SJSA1 (cell line): ENCODE measurements at places on chromosomes 3 and 15. TPM values are rescaled to one million over a fixed set of nuclear protein-coding genes. Genes with fewer than 3 reads are reported as not detected.

- peaks cover 32% of the 10 kb centered on the region for H3K4me1 ChIP-seq
- H3K36me3 ChIP-seq = no peaks in the 10 kb centered on the region
- H3K27ac ChIP-seq = peak overlapping the region; percentile 22; the same call in 1 of the 2 replicates
- H3K4me3 ChIP-seq = no peak overlapping the region
Measured at GRCh38 chr15:63523306-63523990, 19.1 kb downstream of the USP3 start.

- H3K4me1 ChIP-seq = no peaks in the 10 kb centered on the region
- no peaks in the 10 kb centered on the region for H3K36me3 ChIP-seq
- no peak overlapping the region for H3K4me3 ChIP-seq
- no peak overlapping the region for H3K27ac ChIP-seq
- H3K27me3 ChIP-seq = no peaks in the 10 kb centered on the region
Measured at GRCh38 chr3:55402886-55403609, 84.1 kb downstream of the WNT5A start.

GRCh38 chr15:83545804-83546511, 98.8 kb downstream of the SH3GL3 start:
- no peaks in the 10 kb centered on the region; the same call in 1 of the 2 replicates for H3K27me3 ChIP-seq
- DNase-seq = no peak
- H3K27ac ChIP-seq = no peak overlapping the region
- H3K4me1 ChIP-seq = no peaks in the 10 kb centered on the region

DNA sequence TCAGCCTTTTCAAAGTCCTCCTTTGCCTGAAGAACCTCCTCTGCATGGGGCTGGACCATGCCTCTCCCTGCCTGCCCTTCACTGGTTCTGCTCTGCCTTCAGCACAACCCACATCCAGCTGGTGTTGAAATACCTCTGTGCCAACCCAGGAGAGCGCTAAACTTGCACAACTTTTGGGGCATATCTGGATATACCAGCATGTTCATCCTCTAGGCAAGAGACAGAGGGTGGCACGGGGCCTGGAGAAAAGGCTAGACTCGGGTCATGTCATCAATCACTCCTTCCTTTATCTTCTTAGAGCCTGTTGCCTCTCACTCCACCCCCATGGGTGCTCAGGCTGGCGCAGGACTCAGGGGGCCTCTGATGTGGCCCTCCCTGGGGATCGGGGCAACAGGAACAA, 4.8 kb downstream of the SEMA4B start:
- no peak overlapping the region for H3K4me3 ChIP-seq
- H3K27ac ChIP-seq = no peak overlapping the region
- H3K36me3 ChIP-seq = peaks cover 5% of the 10 kb centered on the region; the same call in 1 of the 2 replicates
- no peaks in the 10 kb centered on the region for H3K27me3 ChIP-seq

DNA sequence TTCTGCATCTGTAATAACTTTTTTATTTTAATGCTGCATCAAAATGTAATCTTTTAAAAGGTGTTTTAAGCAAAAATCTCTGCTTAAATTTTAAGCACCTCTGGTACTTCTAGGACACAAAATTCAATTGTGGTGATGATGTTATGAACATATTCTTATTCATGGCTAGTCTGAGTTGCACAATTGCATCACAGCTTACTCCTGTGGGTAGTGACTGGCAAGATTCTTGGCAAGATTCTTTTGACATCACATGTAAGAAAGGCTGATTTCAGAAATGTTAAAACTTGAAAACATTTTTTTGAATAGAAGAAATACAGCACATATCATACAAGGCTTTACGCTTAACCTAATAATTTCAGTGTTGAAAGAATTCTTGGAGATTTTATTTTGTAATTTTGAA, 35.7 kb downstream of the IQCH start:
- DNase-seq = no peak
- H3K4me3 ChIP-seq = no peak overlapping the region
- no peaks in the 10 kb centered on the region for H3K36me3 ChIP-seq
- no peaks in the 10 kb centered on the region for H3K4me1 ChIP-seq
- no peak overlapping the region for H3K27ac ChIP-seq

DNA sequence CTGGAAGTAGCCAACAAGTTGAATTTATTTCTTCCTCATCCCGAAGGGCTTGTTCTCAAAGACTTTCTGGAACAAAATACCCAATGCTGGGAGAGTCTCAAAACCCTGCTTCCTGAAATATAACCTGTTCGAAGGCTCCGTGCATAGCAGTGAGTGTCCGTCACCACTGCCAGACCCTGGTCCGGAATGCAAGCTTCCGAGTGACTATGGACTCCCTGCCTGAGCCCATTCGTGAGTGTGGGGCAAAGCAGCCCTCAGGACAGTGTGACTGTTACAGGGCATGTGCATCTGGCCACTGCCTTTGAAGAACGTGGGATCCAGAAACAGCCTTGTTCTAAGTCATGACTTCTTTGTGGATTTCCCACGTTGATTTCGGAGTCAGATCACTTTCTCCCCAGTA, 214.5 kb upstream of the IGF1R start:
- H3K4me1 ChIP-seq = no peaks in the 10 kb centered on the region
- no peaks in the 10 kb centered on the region for H3K36me3 ChIP-seq
- H3K27me3 ChIP-seq = no peaks in the 10 kb centered on the region
- no peak overlapping the region for H3K27ac ChIP-seq
- no peak for DNase-seq

DNA sequence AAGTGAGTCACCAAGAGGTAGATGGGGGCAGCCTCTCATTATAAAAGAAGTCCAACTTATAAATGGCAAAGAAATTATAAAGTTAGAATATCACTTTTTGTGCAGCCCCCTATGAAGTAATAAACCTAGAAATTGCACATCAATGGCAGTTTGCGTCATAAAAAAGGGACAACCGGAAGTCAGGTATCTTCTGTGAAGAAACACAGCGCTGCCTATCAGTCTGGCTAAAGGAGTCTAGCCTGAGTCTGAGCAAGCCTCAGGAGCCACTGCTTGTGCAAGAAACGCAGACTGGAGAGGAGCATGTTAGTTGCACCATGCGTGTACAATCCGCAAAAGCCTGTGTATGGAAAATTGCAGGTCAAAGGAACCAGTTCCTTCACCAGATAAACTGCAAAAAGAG, 178.4 kb downstream of the ARRDC4 start:
- no peaks in the 10 kb centered on the region for H3K4me1 ChIP-seq
- H3K27ac ChIP-seq = no peak overlapping the region
- no peak overlapping the region for H3K4me3 ChIP-seq
- no peaks in the 10 kb centered on the region for H3K36me3 ChIP-seq
- H3K27me3 ChIP-seq = no peaks in the 10 kb centered on the region; the same call in 1 of the 2 replicates

BTD gene
- total RNA-seq = 13.4 and 21.9 TPM in 2 replicates

DNA sequence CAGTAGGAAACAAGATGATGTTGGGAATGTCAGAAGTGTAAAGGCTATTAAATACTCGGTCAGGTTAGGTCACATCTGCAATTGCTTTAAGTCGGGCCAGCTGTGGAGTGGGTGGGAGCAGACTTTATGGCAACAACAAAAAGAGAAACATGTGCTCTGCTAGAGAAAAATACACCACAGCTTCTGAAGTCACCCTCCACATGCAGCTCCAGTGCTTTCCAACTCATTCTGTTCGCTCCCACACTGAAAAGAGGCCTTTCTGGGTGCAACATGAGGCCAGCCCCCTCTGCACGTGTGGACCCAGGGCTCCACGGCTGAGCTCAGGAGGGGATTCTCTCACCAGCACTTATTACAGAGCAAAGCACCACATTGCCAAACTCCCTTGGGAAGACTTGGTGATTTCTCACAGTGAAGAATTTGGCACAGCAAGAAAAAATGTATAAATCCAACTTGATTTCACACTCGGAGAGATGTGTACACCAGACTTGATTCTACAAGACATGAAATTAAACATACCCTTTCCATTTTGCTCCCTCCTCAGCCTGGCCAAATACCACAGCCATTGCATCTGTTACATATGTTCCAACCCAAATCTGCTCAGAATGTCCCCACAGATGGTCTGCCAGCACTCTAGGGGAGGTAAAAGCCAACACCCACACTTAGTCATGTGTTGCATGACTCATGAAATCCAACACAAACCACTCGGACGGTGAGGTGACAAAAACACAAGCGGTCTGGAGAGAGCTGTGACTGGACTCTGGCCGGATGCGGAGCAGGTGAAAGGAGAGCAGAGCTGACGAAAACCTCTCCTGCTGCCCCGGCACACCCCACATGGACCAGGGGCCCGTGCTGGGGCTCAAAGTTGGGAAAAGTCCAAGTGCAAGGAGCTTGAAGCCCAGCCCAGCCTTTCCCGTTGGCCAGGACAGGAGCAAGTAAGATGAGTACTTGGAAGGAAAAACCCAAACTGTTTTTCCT, 74.6 kb downstream of the ITGB5 start:
- no peak overlapping the region for H3K4me3 ChIP-seq
- H3K4me1 ChIP-seq = peaks cover 34% of the 10 kb centered on the region
- H3K27me3 ChIP-seq = no peaks in the 10 kb centered on the region
- peak; percentile 78 for DNase-seq
- peak overlapping the region; percentile 13; the same call in 1 of the 2 replicates for H3K27ac ChIP-seq

GRCh38 chr3:72938471-72939265, 50.8 kb downstream of the GXYLT2 start:
- H3K27ac ChIP-seq = no peak overlapping the region
- H3K36me3 ChIP-seq = no peaks in the 10 kb centered on the region; the same call in 1 of the 2 replicates
- peak; percentile 54 for DNase-seq
- no peaks in the 10 kb centered on the region for H3K4me1 ChIP-seq
- H3K4me3 ChIP-seq = no peak overlapping the region

DNA sequence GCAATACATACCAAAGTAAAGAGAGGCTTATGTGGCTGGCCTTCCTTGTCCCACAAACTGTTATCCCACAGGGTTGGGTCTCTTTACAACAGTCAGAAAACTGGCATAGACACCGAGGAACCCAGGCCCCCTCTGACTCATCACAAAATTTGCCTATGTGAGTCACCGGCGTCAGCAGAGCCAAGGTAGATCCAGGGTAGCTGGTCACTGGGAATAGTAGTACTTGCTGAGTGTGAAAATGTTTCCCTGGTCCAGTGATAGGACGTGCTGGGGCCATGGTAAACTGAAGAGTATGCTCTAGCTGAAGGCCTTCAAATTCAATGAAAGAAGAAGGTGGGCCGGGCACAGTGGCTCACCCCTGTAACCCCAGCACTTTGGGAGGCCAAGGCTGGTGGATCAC, 27.1 kb upstream of the SKIL start:
- peaks cover 5% of the 10 kb centered on the region; the same call in 1 of the 2 replicates for H3K4me1 ChIP-seq
- H3K27me3 ChIP-seq = no peaks in the 10 kb centered on the region

DNA sequence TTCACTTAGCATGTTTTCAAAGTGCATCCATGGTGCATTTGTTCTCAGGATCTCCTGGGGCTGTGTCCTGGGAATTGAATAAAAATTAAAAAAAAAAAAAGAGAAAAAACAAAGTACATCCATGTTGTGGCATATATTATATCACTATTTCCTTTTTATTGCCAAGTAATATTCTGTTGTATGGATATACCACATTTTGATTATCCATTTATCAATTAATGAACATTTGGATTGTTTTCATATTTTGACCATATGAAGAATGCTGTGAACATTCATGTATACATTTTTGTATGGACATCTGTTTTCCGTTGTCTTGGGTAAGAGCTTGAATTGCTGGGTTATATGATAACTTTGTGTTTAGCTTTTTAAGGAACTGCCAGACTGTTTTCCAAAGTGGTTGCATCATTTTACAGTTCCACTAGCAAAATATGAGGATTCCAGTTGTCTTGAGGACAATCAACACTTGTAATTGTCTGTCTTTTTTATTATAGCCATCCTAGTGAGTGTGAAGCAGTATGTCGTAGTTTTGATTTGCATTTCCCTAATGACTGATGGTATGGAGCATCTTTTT, 44.5 kb downstream of the CTDSPL2 start:
- H3K36me3 ChIP-seq = peaks cover 13% of the 10 kb centered on the region; the same call in 1 of the 2 replicates
- H3K27ac ChIP-seq = no peak overlapping the region
- no peaks in the 10 kb centered on the region for H3K27me3 ChIP-seq
